Stimulated activated CD8-positive, alpha-beta memory T cell treated with anti-CD3 and anti-CD28 coated beads, Interleukin-15, amount 100 ng/mL, for 24 hours (primary cell): ENCODE measurements at places on chromosomes 13 and 19.

GRCh38 chr19:22610121-22610520 is 24.0 kb upstream of the ZNF492 start:
- DNase-seq: no peak

DNA sequence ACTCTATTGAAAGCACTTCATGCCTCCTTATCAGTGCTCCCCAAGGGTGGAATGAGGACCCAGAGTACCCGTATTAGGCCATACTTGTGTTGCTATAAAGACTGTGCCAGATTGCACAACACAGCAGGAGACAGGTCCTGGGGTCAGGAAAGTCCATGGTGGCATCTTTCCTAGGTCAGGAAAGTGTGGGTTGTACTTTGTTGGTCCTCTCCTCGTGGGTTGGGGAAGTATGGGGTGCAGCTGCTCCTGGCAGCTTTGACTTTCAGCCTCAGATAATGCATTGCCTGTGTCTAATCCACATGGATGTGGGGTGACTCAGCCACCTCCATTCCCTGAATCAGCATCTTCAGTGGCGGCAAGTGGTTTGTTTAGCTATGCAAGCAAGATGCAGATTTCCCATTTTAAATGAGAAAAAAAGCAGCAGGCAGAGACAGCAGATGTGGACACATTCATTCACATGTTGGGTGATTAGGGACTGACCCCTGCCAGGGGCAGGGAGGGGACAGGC is 8.4 kb upstream of the CYP2B6 start:
- no peak for DNase-seq

- no peak for DNase-seq
These were observed 5.6 kb downstream of the APC2 start for GRCh38 chr19:1455336-1456120.

DNA sequence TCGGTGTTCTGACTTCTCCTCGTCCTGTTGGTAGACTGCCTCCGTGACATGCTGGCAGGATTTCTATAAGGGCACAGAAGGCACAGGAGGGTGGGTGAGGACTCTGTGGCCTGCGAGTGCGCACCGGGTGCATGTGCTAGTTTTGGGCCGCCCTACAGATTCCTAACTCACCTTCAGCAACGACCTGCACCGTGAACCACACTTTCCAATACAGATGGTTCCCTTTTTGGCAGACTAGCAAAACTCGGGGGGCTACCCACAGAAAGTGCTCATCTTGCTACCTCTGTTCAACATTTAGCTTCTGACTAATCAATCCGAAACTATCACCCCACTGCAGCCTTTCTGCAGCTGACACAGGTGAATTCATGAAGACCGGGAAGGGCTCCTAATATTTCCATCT is 14.1 kb upstream of the AMER2 start:
- DNase-seq: no peak

GRCh38 chr13:49241296-49241695 is 6.4 kb upstream of the CDADC1 start:
- DNase-seq: no peak

GRCh38 chr19:13092606-13093235 is 9.9 kb downstream of the LYL1 start:
- DNase-seq: no peak

DNA sequence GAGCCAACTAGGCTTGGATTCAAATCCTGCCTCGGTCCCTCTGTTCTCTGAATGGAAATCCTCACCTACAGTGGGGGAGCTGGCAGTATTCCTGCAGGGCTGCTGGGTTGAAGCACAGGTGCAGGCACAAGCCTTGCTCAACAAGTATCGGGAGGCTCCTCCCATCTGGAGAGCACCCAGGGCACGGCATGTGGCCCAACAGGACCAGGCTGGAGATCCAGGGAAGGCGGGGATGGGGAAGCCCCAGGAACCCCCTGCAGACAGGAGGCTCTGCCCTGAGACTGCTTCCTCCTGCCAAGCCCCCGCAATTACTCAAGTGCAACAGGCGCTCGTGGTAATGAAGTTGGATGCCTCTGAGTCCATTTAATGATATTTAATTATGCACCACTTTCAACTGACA is 128.0 kb upstream of the VSTM2B start:
- DNase-seq: no peak

DNA sequence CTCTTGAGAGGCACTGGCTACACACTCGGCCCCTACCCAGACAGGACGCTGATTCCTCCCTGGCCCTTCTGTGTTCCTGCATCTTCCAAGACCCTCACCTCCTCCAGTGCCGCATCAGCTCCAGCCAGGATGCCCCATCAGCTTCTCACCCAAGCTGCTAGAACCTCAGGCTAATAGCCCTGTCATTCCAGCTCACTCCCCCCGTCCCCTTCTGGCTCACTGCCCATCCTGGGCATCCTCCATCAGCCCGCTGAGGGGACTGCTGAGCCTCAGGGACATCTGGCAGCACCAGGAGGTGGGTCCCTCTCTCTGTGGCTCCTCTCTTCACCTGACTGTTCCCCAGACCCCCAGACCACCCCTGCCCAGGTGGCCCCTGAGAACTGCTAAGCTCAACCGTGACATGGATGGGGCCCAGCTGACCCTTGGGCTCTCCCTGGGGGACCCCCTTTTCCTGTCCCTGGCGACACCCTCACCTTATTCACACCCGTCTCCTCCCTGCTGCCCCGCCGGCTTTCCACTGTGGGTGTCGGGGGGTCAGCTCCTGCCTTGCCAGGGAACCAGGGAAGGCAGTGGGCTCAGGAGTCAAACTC is 4.8 kb downstream of the FFAR3 start:
- no peak for DNase-seq

- no peak for DNase-seq
These were observed 579 bp downstream of the CPT1C start for GRCh38 chr19:49691243-49692146.

GRCh38 chr13:53167561-53167960 is 138.9 kb downstream of the OLFM4 start:
- DNase-seq: no peak

GRCh38 chr19:772063-772462 is 21.2 kb downstream of the MISP start:
- no peak for DNase-seq

GRCh38 chr13:111449041-111449440 is 128.6 kb downstream of the TEX29 start:
- no peak for DNase-seq

GRCh38 chr13:23952796-23953195 is 55.5 kb upstream of the C1QTNF9B start:
- DNase-seq: no peak

- no peak for DNase-seq
These were observed 128.4 kb downstream of the CDK8 start for GRCh38 chr13:26382366-26382765.

DNA sequence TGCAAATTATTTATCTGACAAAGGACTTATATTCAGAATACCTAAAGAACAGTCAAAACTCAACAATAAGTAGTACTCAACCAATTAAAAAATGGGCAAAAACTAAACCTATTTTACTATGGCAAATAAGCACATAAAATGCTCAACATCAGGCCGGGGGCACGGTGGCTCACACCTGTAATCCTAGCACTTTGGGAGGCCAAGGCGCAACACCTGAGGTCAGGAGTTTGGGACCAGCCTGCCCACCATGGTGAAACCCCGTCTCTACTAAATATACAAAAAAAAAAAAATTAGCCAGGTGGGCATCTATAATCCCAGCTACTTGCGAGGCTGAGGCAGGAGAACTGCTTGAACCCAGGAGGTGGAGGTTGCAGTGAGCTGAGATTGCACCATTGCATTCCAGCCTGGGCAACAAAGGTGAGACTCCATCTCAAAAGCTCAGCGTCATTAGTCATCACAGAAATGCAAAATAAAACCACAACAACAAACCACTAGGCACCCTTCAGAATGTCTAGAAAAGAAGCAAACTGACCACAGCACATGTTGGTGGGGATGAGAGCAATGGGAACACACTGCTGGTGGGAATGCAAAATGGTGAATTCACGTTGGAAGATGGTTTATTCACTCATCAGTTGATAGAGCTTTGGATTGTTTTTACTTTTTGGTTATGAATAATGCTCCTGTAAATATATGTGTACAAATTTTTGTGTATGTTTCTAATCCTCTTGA is 180.6 kb upstream of the SOX1 start:
- no peak for DNase-seq
